ENCODE measurements at places on chromosomes 4 and X.

DNA sequence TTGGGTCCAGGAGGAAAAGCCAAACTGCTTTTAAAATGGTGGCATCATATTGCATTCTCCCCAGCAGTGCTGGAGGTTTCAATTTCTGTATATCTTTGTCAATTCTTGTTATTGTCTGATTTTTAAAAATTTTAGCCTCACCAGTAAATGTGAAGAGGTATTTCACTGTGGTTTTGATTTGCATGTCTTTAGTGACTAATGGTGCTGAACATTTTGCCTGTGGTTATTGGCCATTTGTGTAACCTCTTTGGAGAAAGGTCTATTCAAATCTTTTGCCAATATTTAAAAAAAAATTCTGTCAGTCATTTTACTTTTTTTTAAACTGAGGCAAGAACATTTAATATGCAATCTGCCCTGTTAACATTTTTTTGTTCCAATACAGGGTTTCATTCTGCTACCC is 322.1 kb downstream of the TLL1 start:
- no peaks in the 10 kb centered on the region for H3K36me3 ChIP-seq
- no peak overlapping the region for H3K27ac ChIP-seq
- no peaks in the 10 kb centered on the region for H3K27me3 ChIP-seq
- H3K4me1 ChIP-seq, result no peaks in the 10 kb centered on the region
- DNase-seq, result no peak

DNA sequence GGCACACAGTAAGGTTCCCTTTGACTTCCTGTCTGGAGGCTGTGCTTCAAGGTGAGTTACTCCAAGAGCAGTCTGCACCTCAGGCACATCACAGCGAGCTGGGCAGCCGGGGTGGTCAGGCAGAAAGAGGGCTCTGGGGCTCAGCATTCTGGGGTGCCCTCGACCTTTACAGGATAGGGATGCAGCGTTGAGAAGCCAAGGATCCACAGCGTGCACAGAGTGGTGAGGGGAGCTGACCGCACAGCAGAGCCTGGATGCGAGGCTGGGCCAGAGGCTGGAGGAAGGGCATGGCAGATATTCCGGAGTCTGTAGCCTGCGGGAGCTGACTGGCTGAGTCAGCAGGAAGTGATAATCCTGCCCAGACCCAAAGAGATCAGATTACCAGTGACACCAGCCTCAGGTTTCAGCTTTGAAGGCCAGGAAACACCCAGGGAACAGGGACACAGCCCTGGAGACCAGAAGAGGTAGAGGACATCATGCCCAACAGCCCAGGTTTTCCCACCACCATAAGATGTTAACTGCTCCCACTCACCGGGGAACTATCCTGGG is 38.4 kb upstream of the PDLIM3 start:
- H3K27ac ChIP-seq, result no peak overlapping the region
- H3K36me3 ChIP-seq, result no peaks in the 10 kb centered on the region
- H3K27me3 ChIP-seq, result no peaks in the 10 kb centered on the region
- no peaks in the 10 kb centered on the region for H3K4me1 ChIP-seq
- DNase-seq, result no peak

- H3K27ac ChIP-seq, result no peak overlapping the region
- no peaks in the 10 kb centered on the region for H3K27me3 ChIP-seq
These were observed 146.2 kb upstream of the HHIP start for GRCh38 chr4:144499777-144500176.

- no peaks in the 10 kb centered on the region for H3K36me3 ChIP-seq
- no peak for DNase-seq
- no peaks in the 10 kb centered on the region for H3K27me3 ChIP-seq
- peaks cover 7% of the 10 kb centered on the region for H3K4me1 ChIP-seq
These were observed 108.4 kb upstream of the BMP2K start for GRCh38 chr4:78667764-78668163.

- H3K4me3 ChIP-seq, result no peak overlapping the region
- no peaks in the 10 kb centered on the region for H3K4me1 ChIP-seq
- H3K27ac ChIP-seq, result no peak overlapping the region
These were observed 1456.1 kb upstream of the IGFBP7 start for GRCh38 chr4:58566260-58566659.

DNA sequence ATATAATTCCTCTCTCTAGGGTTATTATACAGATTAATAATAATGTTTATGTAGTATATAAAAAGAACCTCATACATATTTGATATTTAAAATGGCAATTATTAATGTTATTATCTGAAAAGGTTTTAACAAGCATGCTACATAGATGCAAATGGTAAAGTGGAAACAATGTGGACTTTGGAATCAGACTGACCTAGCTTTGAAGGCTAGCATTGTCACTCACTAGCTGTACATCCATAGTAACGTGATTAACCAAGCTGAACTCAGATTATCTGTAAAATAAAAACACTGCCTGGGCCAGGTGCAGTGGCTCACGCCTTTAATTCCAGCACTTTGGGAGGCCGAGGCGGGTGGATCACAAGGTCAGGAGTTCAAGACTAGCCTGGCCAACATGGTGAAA is 233.7 kb upstream of the SPRY1 start:
- no peaks in the 10 kb centered on the region for H3K4me1 ChIP-seq
- H3K36me3 ChIP-seq, result no peaks in the 10 kb centered on the region
- no peaks in the 10 kb centered on the region for H3K27me3 ChIP-seq
- DNase-seq, result no peak
- no peak overlapping the region for H3K27ac ChIP-seq
- no peak overlapping the region for H3K4me3 ChIP-seq

DNA sequence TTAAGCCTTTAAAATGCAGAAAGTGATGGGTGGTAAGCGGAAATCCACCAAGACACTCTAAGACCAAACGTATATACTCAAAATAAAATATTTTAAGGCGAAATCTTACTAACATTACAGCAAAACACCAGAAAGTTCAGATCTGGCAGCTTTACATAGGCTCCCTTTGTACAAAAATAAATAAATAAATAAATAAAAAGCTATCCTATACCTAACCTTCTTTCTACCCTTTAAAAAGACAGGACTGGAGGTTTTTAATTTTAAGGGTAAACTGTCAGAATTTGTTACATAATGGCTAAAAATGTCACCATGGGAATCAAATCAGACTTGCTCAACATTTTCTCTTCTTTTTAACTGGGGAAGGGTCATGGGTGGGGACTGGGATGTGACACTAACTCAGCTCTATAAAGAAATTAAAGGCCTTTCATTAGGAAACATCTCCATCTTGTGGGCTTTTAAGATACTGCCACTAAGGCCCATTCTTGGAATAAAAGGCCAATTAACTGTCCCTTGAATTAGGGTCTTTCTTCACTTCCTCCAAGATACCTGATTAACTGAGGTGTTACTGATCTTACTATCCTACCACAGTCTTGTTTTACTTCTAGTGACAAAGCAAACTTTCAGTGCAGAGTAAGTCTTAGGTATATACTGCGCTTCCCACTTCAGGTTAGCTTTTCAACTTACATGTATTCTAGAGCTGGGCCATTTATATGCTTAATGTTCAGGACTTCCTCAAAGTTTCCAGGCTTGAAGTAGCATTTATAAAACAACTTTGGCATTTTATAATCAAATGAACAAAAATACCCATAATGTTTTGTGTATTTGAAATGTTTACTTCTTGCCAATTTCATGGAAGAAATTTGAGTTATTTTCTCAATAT is 13.3 kb downstream of the HNRNPD start:
- H3K4me3 ChIP-seq, result no peak overlapping the region
- peaks cover 56% of the 10 kb centered on the region for H3K4me1 ChIP-seq
- H3K27me3 ChIP-seq, result no peaks in the 10 kb centered on the region
- no peak for DNase-seq
- peak overlapping the region; percentile 6 for H3K27ac ChIP-seq
